ENCODE measurements at places on chromosomes 5 and 9.

- no peak for DNase-seq
Observed at GRCh38 chr5:10214041-10214440, 35.6 kb downstream of the ATPSCKMT start.

DNA sequence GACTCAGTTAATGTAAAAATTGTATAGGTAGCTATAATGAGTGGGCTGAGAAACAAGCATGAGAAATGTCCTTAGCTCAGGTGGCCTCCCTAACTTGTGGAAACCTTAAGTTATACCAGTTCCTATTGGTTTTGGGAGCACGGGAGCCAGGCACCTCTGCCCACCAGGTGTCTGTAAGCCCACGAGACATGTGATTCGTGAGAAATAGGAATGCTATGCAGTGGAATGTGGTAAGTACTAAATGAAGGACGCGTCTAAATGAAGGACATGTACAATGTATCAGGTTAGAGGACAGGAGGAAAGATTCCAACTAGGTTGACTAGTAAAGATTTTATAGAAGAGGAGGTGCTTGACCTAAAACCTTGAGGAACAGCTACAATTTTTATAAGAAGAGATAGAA, 46.0 kb upstream of the F2RL2 start:
- peak; percentile 76 for DNase-seq

DNA sequence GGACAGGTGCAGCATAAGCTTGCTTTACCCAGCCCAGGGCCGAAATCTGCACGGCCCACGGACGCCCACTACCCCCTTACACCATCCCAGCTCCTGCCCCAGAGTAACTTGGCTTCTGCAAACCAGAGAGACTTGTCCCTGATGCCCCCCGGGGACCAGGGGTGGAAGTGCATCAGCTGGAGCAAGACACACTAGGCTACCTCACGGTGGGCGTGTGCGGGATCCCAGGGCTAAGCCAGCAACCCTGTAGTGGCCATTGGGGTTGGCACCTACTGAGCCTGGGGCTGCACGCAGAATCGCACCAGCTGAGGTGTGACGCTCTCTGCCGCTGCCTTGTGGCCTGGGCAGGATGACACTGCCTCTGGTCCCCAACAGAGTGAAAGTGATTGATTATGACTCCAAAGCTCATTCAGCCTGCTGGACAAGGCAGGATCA, 6.1 kb upstream of the ZNF79 start:
- DNase-seq, result no peak

DNA sequence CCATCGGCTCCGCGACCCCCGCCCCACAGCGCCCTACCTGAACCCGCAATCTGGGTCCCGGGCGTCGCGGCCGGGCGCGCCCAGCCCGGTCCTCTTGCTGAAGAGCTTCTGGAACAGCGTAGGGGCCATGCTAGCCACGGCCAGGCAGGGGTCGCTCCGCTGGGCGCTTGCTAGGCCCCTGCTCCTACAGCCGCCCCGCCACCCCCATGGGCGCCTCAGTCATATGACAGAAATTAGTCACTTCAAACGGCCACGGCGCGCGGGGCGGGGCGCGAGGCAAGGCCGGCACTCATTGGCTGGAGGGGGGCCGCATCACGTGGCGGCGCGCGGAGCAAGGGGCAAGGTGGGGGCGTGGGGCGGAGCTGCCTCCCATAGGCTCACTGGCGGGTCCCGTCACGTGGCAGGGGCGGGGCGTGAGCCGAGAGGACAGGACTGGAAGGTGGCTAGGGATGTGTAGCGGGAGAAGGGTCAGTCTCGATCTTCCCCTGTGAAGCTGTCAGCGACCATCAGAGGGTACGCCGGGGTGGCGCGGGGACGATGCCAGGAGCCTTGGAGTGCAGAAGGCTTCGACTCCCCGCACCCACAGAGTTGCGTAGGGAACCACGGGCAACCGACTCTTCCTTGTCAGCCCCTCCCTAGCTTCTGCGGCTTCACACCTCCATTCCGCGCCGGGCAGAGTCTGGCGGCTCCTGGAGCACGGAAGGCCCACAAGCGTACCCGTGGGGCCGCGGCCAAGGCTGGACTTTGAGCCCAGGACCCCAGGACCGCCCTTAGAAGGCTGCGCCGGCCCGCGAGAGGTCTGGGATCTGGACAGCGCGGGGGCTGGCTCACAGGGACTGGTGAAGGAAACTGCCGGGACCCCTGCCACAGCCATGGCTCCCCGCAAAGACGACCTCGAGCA, at the start of gene FNIP1:
TSS of gene FNIP1 (minus strand) at position 225 of the 901 bp plus-strand sequence. CDS start at position 129, 96 bp downstream.
- peak; percentile 91 for DNase-seq

DNA sequence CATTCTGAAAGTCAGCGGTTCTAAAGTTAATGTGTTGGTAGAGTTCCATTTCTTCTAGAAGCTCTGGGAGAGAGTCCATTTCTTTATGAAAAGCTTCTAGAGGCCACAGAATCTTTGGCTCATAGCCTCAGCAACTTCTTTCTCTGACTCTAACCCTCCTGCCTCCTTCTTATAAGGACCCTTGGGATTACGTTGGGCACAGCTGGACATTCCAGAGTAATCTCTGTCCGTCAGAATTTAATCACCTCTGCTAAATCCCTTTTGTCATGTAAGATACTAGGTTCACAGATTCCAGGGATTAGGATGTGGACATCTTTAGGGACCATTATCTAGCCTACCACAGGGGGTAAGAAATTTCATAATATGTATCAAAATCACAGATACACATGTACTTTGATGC, 22.6 kb upstream of the ANKDD1B start:
- no peak for DNase-seq

- DNase-seq, result no peak
Observed at GRCh38 chr5:80623999-80624398, 30.5 kb upstream of the MSH3 start.

- peak; percentile 49 for DNase-seq
Observed at GRCh38 chr9:124257844-124258606, at the start of gene NEK6. Gene NEK6 (plus strand): TSS chr9:124257949. CDS start chr9:124301965, 44,016 bp downstream.

GRCh38 chr5:88727705-88728313, 155.2 kb downstream of the MEF2C start:
- DNase-seq, result no peak

Data from foreskin keratinocyte (primary cell).